ENCODE measurements at places on chromosomes 13 and 19.

DNA sequence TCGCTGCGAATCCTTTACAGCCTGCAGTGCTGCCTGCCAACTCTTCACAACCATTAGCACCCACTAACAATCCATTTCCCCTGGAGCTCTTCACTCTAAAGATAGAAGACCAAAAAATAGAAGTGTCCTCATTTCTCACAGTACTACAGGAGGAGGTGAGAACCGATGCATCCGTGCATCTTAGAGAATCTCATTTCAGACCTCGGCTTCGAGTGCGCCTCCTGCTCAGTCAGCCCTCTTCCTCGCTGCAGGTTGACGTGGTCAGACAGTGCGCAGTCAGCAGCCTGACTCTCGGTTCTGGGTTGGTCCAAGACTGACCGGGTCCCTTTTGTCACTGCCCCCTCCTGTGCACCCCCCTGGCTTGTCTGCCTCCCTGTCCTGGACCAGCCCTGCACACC lies 85.3 kb downstream of the RAB20 start:
- no peak for DNase-seq

DNA sequence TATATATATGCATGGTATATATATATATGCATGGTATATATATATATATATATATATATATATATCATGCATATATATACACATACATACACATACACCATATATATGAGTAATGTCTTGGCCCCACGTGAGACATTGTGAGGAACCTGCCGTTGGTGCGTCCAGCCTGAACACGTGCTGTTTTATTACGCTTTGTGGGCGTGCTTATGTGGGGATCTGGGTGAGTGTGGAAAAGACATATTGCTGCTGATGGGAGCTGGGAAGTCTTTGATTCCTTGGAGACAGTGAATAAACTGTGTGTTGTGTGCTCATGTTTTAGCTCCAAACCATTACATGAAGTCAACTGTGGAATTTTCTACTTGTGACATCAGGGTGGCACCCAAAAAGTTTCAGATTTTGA lies 28.9 kb downstream of the KCTD15 start:
- DNase-seq, result no peak

DNA sequence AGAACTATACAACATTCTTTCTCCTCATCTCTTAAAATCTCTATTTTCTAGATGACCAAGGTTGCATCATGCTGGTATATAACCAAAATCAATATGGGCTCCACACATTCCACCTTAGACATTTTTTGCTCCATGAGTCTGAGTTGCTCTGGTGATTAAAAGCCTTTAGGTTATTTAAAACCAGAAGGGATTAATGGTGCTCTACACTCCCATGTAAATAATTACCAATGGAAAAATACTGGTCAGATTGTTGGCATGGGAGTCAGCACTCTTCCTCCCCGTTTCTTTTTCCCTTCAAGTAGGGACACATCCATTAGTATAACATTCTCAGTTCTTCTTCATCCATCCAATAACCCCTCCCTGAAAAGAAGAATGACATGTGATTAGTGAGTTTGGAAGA lies 747.7 kb downstream of the PCDH17 start:
- DNase-seq, result no peak

GRCh38 chr13:62626771-62627170 lies 1211.1 kb upstream of the PCDH20 start:
- DNase-seq, result no peak

- DNase-seq, result no peak
Measured at GRCh38 chr19:29329460-29330134, 116.6 kb upstream of the UQCRFS1 start.

DNA sequence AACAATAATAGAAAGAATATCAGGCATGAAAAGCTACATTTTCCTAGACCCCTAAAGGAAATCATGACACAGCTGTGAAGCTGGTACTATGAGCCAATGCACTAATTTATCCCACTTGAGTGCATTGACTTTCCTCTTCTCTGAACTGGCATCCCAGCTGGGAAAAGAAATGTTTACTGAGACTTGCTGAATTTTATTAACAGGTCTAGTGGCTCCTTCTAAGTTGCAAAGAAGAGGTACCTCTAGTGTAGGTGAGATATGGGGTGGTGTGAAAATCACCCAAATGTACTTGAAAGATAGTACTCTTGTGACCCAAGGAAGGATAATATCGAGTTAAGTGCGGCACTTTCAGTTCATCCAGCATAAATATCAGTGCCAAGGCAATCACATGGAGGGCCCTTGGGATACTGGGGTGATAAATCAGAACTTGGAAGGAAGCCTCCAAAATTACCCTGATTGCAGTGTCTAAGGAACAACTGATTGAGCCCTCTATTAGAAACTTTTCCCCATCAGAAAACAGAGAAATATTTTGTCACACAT lies 369.2 kb downstream of the PCDH9 start:
- DNase-seq, result no peak

- DNase-seq, result no peak
Measured at GRCh38 chr13:35966024-35966423, 165.2 kb downstream of the DCLK1 start.

GRCh38 chr13:46665248-46665632 lies 112.3 kb downstream of the LRCH1 start:
- DNase-seq, result no peak

DNA sequence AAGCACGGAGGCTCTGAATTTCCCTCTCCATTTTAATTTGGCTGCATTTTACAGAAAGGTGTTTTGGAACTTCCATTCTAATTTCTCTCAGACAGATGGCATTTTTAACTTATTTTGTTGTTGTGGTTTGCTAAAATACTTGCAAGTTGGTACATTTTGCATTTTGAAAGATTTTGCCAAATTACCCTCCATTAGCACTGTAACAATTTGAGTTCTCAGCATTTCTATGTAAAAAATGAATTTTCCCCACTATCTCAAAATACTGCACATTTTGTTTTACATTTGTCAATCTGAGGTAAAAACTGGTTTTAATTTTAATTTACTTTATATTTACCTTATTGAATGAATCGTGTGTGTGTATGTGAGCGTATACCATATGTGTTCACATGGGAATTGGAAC lies 7.0 kb upstream of the HNRNPL start:
- no peak for DNase-seq

Data from Kasumi-1 (cell line).